ENCODE measurements at places on chromosomes 4 and X.

GRCh38 chr4:146291313-146291712, 77.0 kb downstream of the REELD1 start:
- no peak for DNase-seq

DNA sequence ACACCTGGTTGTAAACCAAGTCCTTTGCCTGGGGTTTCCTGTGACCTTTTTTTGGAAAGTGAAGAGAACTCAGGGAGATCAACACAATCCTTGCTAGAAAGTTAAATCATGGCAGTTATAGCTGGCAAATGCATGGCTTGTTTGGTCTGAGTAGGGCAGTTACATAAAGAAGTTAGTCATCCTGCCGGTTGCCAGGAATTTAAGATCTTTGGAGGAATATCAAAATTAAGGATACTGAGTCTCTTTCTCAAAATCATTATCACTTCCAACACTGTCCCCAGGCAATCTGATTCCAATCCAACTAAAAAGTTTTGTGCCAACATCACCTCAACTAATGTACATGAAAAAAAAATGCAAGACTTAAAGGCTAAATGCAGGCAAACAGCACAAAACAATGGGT, 40.3 kb downstream of the C4orf54 start:
- DNase-seq: no peak

DNA sequence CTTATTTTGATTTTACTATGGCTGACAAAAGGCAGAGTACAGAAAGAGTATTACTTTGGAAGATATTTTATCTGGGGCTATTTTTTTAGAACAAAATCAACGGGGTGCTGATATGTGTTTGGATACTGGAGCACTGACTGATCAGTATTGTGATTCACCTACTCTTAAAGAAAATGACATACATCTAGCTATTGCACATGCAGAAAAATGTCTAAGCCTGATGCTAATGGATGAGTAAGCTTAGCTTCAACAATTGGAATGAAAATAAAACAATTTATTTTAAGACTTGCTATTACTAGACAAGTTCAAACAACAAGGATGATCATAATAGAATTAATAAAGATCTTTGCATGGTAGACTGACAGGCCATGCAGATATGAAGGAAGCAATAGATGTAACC, 262.0 kb downstream of the PPP1R2C start:
- no peak for DNase-seq

GRCh38 chr4:84977396-84977795, 10.9 kb upstream of the WDFY3 start:
- DNase-seq: no peak

GRCh38 chr4:39931441-39931901, 46.2 kb downstream of the PDS5A start:
- no peak for DNase-seq

DNA sequence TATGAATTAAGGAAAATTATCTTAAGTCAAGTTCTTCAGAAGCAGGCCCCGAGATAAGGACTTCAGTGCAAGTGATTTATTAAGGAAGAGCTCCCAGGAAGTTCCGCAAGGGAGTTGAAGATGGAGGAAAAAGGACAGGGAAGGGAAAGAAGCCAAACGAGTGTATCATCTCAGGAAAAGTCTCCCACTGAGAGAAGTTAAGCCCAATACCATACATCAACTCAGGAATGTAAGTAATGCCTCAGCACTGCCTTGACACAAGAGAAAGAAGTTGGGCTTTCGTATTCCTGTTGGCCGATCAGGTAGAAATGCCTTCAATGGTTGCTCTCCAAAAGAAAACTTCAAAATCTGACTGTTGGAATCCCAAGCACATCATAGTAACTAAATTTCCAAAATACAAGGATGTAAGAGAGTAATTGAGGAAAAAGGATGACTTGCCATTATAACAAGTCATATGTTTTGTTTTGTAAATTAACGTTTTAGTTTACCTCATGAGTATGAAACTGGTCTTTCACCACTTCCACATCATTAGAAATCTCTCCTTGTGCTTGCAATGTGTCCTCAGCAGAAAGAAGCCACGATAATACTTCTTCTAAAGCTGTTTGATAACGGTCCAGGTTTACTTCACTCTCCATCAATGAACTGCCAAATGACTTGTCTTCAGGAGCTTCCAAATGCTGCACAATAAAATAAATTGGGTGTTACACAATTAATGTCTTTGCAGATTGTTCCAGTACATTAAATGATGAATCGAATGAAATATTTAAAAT, 566.7 kb downstream of the DMD start:
- no peak for DNase-seq

- peak; percentile 86 for DNase-seq
Observed at GRCh38 chrX:10051866-10052480, 84.8 kb downstream of the CLDN34 start.

GRCh38 chr4:147638942-147639341, 21.7 kb downstream of the TMEM184C start:
- DNase-seq: no peak

Data from trophoblast cell (in vitro differentiated cells and primary cell).